ENCODE measurements at places on chromosomes 16 and 17. TPM values are rescaled to one million over a fixed set of nuclear protein-coding genes. Genes with fewer than 3 reads are reported as not detected.

- no peak for DNase-seq
Measured at GRCh38 chr16:4537376-4538343, 913 bp downstream of the CDIP1 start.

DNA sequence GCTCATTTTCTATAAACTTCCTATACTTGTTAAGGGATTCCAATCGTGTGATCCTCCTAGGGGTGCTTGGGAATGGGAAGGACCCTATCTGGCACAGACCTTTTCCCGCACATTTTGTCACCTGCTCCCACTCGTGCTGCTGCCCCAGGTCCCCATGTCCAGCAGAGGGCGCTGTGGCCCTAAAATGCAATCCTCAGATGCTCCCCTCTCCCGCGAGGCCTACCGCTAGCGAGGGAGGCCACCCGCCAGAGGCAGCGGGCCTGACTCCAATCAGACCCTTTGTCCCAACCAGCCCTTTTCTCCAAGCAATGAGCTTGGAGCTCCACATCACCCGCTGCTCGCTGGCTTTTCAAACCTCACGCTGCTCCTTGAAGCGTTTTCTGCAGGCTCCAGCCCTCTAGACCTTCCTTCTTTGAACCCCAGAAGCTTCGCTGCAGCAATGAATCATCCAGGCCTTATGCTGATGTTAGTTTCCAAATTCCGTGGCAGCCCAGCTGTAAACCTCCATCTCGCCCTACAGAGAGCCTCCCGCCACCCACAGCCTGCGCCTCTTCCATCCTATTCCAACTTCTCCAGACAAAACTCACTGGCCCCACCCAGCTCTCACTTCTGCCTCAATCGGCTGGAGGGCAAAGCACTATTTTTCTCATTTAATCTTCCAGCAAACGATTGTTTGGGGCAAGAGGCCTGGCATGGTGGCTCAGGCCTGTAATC lies 23.6 kb upstream of the FZD2 start:
- peak; percentile 97 for DNase-seq

GRCh38 chr17:55533608-55534007 lies 22.4 kb upstream of the SMIM36 start:
- no peak for DNase-seq

- DNase-seq, result no peak
Measured at GRCh38 chr17:59010026-59010425, 96.7 kb downstream of the TRIM37 start.

DNA sequence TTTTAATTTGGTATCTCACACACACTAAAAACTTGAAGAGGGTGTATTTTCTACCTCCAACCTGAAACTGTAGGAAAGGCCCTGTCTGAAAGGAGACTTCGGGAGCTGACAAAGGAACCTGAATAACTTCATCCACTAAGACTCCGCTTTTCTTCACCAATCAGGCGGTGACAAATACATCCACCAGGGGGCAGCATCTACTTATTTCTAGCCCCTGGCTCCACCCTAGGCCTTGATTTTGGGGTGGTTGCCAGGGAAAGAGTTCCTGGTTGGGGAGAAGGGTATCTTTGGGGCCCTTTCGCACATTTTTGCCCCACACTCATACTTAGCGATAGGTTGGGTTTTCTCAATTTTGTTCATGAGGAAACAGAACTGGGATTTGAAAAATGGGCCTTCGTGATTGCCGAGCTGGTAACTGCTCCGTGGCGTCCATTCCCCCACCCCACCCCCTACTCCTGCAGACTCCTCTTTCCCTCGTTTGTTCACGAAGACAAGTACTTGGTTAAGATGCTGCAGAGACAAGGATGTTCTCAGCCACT lies 4.8 kb upstream of the ARL4D start:
- DNase-seq, result peak; percentile 94

- no peak for DNase-seq
Measured at GRCh38 chr16:64580558-64580957, 541.3 kb downstream of the CDH11 start.

- DNase-seq, result no peak
Measured at GRCh38 chr16:6993544-6993943, 339.1 kb upstream of the RBFOX1 start.

DNA sequence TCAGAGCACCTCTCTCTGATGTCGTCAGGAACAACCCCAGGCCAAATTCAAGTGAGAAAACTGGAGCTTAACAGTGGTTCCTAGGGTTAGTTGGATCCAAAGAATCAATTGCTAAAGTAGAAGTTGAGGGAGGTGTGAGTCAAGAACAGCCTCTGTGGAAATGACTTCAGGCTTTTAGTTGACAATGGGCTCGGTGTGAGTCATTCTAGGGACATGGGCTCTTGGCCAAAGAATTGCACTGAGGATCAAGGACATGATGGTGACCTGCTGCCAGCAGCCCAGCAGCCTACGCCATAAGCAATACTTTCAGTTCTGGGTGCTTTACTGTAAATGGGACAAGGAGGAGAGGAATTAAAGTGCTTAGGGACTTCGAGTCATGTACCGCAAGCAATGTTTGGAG lies 32.1 kb upstream of the SMURF2 start:
- peak; percentile 77 for DNase-seq

GRCh38 chr16:10751291-10751697 lies 7.7 kb downstream of the NUBP1 start:
- peak; percentile 62 for DNase-seq

DNA sequence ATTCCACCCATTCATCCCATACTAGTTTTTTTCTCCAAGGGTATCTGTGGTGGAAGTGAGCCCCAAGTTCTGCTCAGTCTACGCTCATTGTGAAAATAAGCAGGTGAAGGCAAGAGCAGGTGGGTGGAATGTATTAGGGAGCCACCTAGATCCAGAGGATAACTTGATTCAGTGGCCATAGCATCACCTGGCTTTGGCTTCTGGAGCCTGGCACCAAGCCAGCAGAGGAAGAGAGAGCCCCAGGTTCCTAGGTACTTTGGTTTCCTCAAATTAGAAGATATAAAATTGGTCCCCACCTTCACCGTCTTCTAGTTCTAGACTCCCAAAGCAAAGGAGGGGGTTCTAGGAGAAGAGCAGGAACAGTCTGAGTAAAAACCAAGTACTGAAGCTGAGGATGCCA lies 4.1 kb downstream of the FXR2 start:
- no peak for DNase-seq

- DNase-seq, result no peak
Measured at GRCh38 chr17:78013683-78014467, 55.4 kb downstream of the TNRC6C start.

DNA sequence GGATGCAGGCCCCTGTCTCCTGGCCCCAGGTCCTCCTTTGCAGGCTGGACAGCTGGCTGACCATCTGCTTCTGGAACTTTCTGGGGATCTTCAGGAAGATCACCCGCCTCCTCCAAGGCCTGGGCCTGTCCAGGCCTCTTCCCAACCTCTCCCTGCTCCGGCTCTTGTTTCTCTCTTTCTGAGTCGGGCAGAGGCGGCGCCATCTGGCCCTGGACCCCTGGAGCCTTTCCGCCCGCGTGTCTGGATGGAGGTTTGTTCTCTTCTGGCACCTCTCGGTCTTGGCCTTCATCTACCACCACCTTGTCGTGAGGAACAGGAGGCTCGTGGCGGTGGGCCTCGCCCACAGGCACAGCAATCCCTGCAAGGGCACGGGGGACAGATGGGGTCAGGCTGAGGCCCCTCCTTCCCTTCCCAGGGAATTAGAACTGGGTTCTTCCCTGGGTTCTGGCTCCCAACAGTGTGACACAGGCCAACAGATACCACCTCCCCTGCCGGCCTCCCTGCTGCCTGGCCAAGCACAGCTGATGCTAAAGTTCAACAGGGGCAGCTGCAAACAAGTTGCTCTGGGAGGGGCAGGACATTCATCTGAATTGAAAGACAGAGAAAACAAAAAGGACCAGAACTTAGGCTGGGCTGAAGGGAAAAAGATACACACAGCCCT lies 13.3 kb downstream of the NDUFAF8 start:
- no peak for DNase-seq

GRCh38 chr16:74224828-74225612 lies 71.6 kb upstream of the PSMD7 start:
- DNase-seq, result no peak

DNA sequence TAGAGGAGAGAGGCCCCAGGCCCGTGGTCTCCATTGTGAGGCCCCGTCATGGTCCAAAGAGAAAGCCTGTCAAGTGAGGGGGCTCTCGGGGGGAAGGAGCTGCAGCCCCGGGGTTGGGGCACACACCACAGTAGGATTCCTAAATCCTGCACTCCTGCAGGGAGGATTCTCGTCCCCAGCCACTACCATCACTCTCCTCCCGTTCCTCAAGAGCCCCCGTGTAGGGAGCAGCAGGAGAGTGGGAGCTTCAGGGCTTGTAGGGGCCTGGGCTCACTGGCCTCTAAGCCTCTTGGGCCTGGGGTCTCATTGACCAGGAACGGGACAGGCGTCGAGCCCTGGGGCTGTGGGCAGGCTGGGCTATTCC lies 821 bp downstream of the C16orf86 start:
- DNase-seq, result no peak

GRCh38 chr17:21090902-21091618 lies 35.7 kb upstream of the DHRS7B start:
- no peak for DNase-seq

- DNase-seq, result no peak
Measured at GRCh38 chr17:48604770-48605329, at the start of gene HOXB6. TSS of gene HOXB6 (minus strand) at chr17:48604986. CDS start at chr17:48598150, 6,836 bp downstream.

DNA sequence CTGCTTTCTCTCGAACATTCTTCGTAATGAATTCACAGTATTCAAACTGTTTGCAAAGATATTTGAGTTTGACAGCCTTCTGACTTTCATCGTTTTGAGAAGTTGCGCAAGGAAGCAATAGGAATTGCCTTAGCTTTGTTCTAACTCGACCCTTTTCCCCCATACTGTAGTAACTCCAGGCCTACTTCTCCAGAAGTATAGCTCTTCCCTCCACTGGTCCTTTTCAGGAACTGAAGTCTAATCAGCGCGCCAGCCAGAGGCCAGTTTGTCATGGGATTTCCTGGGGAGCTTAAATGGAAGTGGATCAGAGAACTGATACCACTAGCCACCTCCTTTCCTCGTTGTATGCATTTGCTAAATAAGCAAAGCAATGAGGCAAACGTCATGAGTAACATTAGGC lies 27.9 kb downstream of the CDR2 start:
- DNase-seq, result no peak

- no peak for DNase-seq
Measured at GRCh38 chr16:1465567-1465915, 9.3 kb downstream of the CLCN7 start.

DNA sequence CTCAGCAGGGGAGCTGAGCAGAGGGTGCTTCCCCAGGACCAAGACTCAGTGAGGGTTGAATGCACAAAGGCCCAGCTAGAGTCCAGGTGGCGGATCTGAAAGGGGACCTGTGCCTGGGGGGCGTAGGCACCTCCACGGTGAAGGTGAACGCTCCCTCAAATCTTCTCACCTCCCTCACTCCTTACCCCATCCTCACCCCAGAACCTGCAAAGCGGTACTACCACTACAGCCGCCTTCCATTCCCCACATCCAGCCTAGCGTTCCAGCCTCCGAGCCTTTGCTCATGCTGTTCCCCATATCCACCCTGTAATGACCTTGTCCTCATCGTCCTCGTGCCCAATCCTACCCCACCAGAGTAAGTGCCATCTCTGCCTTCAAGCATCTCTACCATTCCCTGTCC lies 30.6 kb downstream of the TRPV3 start:
- peak; percentile 60 for DNase-seq

DNA sequence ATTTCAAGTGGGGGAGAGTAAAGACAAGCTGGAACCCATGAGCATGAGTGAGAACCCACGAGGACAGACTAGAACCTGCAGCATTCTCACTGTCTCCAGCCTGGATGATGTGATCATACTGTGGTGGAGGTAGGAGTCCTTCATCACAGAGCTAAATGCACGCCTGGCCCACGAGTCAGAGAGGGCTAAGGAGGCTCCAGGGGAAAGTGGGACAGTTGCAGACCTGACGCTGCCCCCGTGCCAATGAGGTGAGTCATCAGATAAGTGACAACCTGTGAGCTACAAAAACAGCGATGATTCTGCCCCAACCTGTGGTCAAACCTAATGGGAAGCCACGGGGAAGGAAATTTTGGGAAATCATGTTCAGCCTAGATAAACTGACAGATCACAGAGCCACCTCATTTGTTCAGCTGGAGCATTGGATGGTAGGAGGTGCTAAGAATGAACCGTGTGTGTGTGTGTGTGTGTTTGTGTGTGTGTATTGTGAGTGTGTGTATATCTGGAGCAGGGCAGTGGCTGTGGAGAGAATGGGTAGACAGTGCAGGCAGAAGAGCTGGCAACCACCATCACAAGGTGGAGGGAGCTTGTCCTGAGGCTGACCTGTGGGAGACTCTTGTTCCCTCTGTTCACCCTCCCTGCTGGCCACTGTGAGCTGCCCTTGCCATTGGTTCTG lies 131.8 kb downstream of the UTP18 start:
- no peak for DNase-seq

GRCh38 chr16:65684230-65684629 lies 562.4 kb upstream of the CDH11 start:
- DNase-seq, result no peak

GRCh38 chr16:30858829-30859423 lies 35.0 kb downstream of the BCL7C start:
- DNase-seq, result no peak

- peak; percentile 93 for DNase-seq
Measured at GRCh38 chr16:67155295-67156142, 4.2 kb downstream of the TRADD start.

The HASPIN gene
- 0.24 TPM for total RNA-seq

The OR1E1 gene
- total RNA-seq, result not detected

The AGRP gene
- total RNA-seq, result not detected

The CORO6 gene
- total RNA-seq, result 31.6 TPM

The CLEC19A gene
- not detected for total RNA-seq

The MYCBPAP gene
- 0.29 TPM for total RNA-seq

The CDH5 gene
- total RNA-seq, result 50.2 TPM

The RPUSD1 gene
- 11.4 TPM for total RNA-seq

The LPO gene
- total RNA-seq, result not detected

The VTN gene
- total RNA-seq, result 5.4 TPM

The TMC7 gene
- 1.2 TPM for total RNA-seq

The FOXJ1 gene
- total RNA-seq, result not detected
